ENCODE measurements at places on chromosomes 3 and 15.

DNA sequence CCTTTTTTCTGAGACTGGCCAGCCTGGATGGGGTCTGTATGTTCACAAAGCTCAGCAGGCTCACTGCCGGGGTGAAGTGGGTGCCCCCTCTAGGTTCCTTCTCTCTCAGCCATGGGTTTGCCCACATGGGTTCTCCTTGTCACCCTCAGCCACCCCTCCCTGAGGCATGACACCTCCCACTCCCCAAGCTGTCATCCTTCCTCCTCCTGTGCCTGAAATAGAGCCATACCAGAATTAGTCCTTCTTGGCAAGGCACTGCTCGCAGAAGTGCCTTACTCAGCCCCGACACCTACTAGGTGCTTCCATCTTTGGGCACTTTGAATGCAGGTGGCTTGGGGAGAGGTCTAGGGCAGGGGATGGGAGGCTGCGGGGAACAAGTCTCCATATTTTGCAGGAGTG, 62.9 kb upstream of the SEC13 start:
- DNase-seq = no peak

DNA sequence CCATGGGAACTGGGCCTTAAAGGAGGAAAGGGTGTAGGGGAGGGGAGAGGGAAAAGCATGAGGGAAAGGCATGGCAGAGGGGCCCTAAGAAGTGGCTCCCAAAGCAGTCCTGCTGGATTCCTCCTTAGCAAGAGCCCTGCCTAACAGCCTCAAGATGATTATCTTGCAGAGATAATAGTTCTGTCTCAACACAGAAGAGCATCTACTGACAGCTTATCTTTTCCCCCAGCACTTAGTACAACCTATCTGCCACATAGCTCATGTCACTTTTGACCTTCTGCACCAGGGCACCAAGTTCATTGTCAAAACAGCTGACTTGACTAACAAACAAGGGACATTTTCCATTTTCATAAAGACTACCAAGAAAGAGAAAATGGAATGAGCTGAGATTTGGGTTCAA, 86.3 kb downstream of the ANP32A start:
- no peak for DNase-seq

DNA sequence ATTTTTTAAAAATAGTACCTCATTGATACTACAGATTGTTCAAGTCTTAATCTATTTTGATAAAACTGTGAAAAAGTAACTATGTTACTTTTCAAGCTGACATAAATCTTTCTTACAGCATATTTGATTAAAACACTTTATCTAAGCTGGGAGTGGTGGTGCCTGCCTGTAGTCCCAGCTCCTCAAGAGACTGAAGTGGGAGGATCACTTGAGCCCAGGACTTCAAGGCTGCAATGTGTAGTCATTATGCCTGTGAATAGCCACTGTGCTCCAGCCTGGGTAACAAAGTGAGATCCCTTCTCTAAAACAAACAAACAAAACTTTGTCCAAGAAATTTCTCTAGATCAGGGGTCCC, 59.6 kb upstream of the NEDD4 start:
- DNase-seq = no peak

DNA sequence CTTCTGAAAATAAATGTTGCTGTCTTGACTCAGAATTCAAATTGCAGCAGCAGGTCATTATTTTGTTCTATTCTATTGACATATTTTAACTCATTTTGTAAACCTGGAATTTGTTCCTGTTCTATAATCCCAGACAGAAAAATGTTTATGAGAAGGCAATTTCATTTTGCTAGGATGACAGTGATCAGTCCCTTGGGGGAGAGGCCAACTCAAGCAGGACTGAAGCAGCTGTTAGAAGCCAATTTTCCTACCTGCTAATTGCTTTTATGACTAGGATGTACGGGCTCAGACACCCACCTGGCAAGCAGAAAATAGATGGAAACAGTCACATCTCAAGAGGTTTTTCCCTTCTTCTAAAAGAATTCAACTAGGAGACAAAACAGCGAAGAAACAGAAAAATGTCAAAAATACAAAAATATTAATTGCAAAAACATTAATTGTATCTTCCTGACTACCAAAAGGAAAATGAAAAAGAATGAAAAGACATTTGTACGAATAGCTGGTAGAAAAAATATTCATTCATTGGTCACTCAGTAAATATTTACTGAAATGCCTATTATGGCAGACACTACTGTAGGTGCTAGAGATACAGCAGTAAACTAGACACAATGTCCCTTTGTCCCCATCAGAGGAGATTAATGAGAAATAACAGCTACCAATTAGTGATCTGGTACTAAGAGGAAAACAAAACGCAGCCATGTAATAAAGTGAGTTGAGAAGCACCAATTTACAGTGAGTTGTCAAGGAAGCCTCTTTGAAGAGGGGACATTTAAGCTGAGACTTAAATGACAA, 73.5 kb downstream of the PEAK1 start:
- DNase-seq = no peak

DNA sequence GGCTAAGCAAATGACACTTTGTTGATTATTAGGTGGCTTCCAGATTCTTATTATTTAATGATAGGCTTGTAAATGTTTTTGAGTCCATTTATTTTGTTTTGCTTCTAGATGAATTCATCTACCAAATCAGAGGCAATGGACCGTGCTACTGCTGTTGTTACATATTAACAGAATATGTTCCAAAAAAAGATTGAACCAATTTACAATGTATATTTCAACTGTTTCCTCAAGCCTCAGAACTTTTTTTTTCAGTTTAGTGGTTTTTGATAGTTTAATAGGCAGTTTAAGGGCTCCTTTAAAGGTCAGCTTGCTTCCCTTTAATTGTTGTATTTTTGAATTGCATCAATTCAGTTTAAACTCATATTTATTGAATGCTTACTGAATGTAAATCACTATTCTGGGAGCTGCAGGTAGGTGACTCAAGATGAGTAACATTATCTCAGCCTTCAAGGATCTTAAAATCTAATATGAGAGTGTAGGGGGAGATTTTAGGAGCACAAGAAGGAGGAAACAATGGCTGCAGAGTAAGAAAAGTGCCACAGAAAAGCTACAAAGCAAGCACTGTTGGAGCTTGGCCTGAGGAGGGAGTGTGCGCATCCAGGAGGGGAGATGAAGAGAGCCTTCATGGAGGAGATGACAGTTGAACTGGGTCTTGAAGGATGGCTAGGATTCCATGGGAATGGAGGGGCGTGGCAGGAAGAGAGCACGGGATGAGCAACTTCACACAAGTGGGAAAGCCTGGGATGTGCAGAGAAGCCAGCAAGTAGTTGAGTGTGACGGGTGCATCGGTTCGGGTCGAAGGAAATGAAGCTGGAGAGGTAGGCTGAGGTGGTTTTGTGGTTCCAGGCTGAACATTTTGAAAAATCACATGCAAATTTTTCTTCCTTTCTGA, 14.7 kb downstream of the MAP2K1 start:
- no peak for DNase-seq

DNA sequence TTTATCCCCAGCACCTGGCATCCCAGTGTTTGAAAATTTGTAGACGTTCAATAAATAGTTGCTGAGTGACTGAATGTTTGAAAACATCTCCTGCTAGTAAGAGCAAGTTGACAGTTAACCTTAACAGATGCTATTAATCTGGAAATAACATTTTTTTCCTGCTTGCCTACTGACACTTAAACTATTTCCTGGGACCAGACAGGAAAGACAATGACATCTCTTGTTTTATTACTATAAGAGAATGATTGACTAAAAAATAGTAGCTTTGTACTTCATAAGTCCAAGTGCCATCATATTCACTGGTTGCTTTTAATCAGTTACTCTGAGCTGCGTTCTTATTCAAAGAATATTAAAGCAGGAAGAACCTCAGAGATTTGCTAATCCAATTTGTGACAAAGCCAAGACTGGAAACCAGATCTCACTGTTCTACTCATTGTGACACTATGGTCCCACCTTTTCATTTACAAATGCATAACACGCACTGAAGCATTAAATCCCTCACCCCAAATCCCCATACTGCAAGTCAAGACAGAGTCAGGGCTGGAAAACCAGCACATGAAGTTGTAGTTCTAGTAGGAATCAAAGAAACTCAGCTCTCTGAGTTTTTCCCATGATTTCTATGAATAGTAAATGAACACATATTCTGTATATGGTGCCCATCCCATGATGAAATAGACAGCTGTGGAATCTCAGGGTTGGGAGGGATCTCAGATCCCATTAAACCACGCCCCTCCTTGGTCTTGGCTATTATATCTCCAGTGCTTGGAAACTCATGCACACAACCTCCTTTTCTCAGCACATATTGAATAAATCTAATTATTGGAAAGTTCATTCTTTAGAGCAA, 212.7 kb upstream of the P2RY1 start:
- DNase-seq = no peak

DNA sequence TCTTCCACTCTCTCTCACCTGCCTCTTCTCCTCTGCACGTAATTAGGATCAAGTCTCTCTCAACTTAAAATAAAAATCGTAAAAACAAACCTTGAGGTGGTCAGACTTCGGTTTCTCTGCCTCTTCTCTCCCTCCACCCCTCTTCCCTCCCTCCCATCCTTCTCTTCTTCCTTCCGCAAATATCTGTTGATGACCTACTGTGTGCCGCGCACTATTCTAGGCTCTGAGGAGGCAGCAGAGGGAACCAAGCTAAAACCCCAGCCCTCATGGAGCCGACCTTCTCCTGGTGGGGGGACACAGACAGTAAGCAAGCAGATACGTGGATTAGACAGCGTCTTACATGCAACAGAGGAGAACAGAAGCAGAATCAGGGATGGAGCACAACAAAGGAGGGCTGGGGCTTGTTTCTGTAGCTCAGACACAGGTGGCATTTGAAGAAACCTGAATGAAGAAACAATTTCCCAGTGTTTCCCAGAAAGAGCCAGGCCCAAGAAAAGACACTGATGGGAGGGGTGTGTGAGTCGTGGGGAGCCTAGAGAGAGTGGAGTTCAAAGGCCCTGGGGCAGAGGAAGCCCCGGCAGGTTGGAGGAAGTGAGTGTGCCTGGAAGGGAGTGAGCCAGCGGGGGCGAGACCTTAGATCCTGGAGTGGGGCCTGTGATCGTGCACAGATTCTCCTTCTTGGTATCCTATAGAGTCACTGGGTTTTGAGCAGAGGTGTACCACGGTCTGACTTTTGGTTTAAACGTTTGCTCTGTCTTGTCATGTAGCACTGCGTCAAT, 80.5 kb downstream of the TOP2B start:
- DNase-seq = no peak

GRCh38 chr15:22895465-22896190, 57.2 kb downstream of the NIPA2 start:
- DNase-seq = no peak

GRCh38 chr3:150411546-150411945, 3.4 kb downstream of the TSC22D2 start:
- no peak for DNase-seq

DNA sequence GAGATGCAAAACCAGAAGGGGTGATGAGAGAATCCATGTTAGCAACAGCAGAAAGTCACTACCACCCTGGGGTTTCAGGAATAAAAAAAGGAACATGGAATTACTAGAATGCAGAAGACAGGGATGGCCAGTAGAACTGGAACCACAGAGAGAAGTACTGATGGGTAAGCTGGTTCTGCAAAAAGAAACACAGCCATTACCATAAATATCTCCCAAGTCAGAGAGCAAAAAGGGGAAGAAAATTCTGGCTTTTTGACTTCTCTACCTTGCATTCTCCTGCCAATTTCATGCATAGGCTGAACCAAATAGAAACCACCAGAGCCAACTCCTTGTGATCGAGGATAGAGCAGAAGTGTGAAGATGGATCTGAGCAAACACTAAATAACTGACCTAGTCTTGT, 550.4 kb upstream of the NAALADL2 start:
- no peak for DNase-seq

- no peak for DNase-seq
Measured at GRCh38 chr3:169390271-169390670, 273.2 kb downstream of the MECOM start.

DNA sequence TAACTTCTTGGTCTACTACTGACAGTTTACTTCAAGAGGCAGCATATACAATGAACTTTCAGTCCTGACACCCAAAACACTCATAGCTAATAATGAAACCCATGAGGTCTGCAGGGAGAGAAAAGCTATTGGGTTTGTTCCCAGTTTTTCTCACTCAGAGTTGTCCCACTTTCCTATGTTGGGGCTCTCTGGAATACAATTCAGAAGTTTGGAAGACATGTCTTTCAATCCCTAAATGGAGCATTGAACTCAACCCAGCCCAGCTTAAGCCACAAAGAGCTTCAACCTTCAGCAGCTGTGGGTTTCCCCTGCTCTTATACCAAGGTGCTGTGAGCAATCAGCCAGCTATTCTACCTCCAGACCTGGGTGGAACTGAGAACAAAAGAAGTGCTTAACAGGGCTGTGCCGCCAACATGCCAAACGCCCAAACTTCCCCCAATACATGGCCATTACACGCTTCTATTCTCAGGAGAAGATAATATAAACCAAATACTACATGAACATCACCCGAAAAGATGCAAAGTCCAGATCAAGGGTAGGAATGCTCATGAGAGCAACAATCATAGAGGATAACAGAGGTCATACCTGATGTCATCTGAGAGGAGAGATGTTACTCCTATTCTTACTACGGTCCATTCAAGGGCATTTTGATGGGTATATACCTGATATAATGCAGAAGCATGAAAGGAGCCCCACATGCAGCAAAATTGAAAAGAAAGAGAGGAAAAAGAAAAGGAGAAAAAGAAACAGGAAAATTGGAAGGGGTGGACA, 131.2 kb upstream of the TGFBR2 start:
- no peak for DNase-seq

- DNase-seq = no peak
Measured at GRCh38 chr3:128480278-128480677, 12.7 kb downstream of the GATA2 start.

GRCh38 chr15:88792342-88793282, 10.6 kb upstream of the ACAN start:
- DNase-seq = no peak

- no peak for DNase-seq
Measured at GRCh38 chr15:35963326-35963725, 417.4 kb upstream of the DPH6 start.

- DNase-seq = peak; percentile 98
Measured at GRCh38 chr3:13548696-13549622, at the start of gene FBLN2. FBLN2 (plus strand) TSS chr3:13549125; CDS start chr3:13570356, 21,231 bp downstream.

DNA sequence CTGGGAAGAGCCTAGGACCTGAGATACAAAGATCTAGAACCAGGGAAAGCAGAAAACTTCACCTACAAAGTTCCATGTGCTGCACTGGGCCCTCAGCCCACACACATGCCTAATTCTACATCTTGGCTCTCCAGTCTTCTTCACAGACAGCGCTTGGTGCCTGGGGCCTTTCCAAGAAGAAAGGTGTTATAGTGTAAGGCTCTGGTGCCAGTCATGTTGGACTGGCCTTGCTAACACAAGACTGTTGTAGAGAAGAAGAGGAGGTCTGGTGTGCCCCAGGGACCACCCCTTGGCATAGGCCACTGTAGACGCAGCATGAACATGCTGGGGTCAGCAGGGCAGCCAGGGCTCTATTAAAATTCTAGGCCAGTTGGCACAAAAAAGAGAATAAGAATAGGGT, 226.2 kb upstream of the CTNNB1 start:
- no peak for DNase-seq

GRCh38 chr3:129513705-129514104, 14.7 kb upstream of the RHO start:
- DNase-seq = no peak

- DNase-seq = no peak
Measured at GRCh38 chr15:95017666-95018328, 786.4 kb downstream of the MCTP2 start.

- DNase-seq = no peak
Measured at GRCh38 chr3:48434591-48435222, 4.8 kb upstream of the PLXNB1 start.
